ENCODE measurements at places on chromosomes 4 and X.

GRCh38 chr4:107600436-107600835 is 119.6 kb downstream of the PAPSS1 start:
- DNase-seq = peak; percentile 3

- DNase-seq = no peak
These were observed 143.4 kb downstream of the CENPC start for GRCh38 chr4:67401902-67402301.

DNA sequence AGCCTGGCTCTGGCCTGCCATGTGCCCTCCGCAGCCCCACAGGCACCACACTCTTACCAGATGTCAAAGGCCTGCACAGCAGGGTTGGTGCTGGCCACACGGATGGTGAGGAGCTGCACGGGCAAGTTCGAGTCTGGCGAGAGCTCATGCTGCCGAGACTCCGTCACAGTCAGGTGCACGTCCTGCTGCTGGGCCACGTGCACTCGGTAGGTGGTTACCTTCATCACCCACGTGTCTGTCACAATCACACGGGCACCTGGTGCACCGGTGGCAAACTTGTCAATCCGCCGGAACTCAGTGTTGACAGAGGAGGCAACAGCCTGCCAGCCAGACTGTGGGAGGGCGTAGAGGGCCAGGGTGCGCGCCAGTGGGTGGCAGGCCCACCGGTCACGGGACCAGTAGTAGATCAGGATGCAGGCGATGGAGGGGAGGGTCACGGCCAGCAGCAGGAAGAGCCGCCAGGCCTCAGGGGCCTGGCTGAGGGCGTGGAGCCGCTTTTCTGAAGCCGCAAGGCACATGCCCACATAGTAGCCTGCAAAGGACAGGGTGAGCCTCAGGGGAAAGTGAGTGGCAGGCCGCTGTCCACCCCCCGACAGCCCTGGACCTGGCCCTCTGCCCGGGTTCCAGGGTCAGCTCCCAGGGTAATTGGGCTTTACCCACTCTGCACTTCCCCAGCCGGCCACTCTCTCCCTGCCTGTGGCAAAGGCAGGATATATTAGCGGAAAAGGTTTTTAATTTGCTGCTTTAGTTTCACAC is 2.9 kb downstream of the TMEM129 start:
- no peak for DNase-seq

DNA sequence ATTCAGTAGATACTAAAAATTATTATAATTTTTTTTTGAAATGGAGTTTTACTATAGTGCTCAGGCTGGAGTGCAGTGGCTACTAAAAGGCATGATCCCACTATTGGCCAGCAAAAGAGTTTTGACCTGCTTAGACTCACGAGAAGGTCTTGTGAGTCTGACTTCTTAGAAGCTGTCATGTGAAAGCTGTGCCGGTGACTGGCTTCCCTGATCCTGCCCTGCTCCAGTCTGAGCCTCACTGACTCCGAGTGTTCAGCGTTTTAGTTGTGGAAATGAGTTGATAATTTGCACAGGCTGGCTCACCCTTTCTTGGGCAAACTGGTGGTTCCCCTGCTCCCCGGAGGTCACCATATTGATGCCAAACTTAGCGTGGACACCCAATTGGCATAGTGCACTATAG is 16.4 kb upstream of the CXCL8 start:
- DNase-seq = no peak

DNA sequence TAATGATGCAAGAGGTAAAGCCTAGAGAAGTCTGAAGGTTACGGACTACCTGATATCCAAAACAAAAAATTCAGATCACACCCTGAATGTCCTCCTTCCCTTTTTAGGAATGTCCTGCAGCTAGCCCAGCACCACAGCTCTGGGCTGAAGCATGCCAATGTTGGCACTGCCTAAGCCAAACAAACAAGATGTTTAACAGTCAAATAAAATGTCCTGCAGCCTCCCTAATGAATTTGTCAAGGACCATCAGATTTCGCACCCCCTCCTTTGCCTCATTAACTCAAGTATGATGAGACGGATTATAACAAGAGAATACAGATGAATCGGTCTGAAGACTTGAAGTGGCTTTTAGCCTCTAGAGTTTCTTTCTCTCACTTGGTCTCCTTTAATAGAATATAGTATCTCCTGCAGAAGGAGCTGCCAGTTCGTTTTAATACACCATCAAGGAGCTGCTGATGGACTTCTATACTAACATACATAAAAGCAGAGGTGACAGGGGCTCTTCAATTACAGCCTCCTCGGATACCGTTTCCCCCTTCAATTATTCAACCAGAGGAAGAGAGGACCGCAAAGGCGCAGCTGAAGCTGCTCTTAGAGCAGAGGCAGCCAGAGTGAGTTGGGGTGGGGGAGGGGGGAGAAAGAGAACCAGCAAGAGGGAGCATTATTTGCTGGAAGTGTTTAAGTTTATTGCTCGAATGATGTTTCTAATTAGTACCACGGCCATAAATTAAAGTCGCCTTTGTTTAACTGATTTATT is 3.0 kb upstream of the MAB21L2 start:
- peak; percentile 53 for DNase-seq

DNA sequence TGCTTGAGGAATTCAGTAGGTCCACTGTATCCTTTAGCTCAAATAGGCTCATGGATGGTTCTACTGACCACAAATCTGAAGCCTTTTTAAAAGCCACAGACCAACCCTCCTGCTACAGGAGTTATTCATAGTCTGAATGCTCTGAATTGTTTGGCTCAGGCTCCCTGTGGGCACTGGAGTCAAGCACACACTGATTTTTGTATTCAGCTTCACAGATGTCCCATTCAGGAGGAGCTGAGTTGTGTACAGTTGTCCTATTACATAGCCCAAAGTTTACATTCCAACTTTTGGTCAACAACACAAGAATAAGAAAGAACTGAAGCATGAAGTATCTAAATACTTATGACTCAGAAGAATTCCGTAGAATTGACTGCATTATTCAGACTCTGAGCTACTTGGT is 243.9 kb downstream of the UNC5C start:
- DNase-seq = no peak

GRCh38 chr4:183181081-183181480 is 82.0 kb downstream of the WWC2 start:
- DNase-seq = no peak

DNA sequence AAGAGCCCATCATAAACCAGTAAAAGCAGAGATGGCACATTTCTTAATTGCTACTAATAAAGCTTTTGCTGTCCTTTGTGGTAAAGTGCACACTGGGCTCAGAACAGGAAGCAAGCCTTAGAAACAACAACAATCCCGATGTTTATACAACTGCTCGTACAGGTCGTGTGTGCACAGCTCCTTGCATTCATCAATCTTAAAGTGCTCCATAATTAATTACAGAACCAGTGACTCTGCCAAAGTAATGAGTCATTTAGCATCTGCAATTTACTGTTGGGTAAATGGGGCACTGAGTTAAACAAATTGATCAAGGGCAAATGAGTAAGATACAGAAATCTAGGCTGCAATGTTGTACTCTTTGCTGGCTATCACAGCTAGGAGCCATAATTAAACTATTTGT is 61.3 kb upstream of the TXK start:
- DNase-seq = peak; percentile 45

GRCh38 chrX:134377537-134377936 is 82.4 kb upstream of the HPRT1 start:
- DNase-seq = peak; percentile 41

DNA sequence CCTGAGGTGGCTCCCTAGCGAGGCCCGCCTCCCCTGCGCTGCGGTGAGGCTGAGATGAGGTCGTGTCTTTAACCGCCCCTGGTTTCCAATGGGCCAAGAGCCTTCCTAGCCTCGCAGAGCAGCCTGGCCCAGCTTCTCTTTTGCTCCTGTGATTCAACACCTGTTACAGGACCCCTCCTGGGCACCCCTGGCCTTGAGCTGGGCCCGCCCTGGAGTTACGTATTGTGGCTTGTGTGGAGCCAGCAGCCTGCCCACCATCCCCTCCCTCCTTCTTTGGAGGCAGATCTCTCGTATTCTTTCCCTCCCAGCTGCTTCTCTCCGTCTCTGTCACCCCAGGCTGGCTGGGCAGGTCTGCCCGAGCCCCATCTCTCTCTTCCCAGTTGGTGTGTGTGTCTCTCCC is 19.3 kb upstream of the UBA1 start:
- no peak for DNase-seq

DNA sequence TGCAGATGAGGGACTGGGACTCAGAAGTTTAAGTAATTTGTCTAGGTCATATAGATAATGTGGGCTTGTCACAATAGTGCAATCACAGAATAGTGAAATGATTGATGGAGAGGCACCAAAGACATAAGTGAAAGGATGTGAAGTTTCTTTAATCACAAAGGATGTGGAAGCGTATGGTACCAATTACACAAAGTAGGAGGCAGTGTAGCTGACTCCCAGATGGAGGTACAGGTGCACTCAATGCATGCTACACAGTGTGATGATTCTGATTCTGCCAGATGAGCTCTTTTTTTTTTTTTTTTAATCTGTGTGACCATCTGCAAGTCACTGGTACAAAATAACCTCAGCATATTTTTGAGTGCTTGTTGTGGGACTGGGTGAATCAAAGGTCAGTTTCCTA is 411.3 kb downstream of the SPRY1 start:
- DNase-seq = no peak

DNA sequence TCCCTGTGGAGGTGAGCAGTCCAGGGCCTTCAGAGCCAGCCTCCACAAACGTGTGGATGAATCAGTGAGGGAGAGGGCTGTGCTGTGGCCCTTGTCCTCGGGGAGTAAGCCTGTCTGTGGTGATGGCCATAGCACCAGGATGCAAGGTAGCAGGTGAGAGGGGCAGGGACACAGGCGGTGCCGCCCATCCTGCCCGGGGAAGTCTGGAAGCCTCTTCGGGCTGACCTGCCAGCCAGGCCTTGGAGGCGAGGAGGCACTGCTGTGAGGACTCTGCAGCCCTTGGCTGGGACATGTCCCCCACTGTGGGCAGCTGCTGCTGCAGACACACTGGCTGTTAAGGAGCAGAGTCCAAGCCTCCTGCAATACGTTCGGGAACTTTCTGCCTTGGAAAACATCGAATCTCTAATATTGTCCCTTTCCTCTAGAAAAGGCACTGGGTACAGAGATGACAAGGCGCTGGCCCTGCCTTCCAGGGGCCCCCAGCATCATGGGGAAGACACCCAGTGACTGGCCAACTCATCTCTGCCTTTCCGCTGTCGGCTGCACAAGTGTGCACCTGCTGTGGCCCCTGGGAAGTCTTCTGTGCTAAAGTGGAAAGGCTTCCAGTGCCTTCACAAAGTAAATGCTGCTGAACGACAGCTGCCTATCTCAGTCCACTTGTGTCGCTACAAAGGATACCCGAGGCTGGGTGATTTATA is 101.4 kb downstream of the ADRA2C start:
- no peak for DNase-seq

- no peak for DNase-seq
These were observed 63.4 kb downstream of the NUDT10 start for GRCh38 chrX:51395810-51396728.

DNA sequence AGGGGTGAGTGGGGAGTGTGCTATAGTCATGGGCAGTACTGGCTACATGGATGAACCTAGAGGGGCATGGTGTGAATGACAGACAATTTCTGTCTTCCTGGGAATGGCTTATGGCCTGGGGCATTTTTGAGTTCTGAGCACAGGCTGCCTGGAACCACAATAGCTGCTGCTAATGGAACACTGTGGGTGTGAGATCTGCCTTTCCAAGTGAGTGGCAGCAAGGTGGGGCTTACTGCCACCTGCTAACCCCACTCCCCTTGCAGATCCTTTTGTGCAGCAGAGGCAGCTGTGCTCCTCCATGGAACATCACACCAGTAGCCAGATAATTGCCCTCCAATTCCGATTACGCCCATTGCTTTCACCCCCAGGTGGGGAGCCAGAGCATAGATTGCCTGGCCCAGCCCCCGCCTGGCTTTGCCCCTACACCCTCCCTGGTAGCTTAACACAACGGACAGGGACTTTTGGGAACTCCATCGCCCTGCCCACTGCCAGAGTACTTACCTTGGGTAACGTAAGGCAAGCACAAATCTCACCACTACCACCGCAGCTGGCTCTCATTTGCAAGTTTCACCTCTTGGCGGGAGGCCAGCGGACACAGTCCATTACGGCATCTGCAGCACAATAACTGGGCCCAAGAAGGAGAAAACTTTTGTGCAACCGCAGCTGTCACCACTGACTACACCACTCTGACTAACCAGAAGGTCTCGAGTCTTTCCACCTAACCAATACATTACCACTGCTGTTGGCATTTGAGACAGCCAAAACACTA is 421.2 kb upstream of the NWD2 start:
- no peak for DNase-seq

GRCh38 chr4:14667624-14668151 is 334.6 kb upstream of the CPEB2 start:
- peak; percentile 50 for DNase-seq

GRCh38 chr4:175435381-175435783 is 376.7 kb downstream of the GPM6A start:
- peak; percentile 42 for DNase-seq

DNA sequence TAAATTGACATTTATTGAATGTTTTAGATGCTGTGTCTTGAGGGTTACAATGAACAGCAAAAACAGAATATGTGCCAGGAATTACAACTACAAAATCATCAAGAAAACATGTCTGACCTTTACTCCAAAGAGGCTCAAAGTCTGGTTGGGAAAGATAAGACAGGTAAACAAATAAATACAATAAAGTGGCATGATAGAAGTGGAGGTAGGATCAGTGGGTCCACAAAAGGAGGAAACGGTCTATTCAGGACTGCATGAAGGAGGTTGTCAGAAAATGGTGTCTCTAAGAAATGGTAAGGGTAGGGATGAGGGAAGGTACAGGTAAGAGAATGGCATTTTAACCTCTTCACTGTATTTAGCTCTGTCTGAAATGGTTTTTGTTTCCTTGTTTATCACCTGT is 3.8 kb downstream of the ARHGEF38 start:
- no peak for DNase-seq

GRCh38 chr4:25313201-25313895 is 774 bp downstream of the ZCCHC4 start:
- no peak for DNase-seq

All from HCEC 1CT (cell line).